ENCODE measurements at places on chromosomes 1 and 21.

DNA sequence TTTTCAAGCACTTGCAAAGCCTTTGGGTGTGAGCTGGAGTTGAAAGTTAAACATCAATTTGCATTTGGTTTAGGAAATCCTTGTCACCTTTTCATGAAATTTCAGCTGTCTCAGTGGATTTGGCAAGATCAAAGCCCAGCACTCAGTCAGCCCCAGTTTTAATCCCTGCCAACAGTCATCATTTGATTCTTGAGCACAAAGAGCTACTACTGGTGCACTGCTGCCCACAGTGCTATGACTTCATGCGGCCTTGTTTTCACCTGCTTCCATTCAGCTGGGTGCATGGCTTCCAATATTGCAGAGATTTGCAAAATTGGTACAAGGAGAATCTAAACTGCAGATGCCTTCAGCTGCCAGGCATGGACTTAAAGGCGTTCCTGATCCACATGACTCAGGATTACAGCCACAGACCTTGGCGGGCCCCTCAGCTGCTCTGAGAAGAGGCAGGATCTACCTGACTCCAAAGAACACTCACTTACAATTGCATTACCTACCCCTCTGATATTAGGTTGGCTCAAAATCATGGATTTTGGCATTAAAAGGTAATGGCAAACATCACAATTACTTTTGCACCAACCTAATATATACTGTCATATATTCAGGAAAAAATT is 259.1 kb downstream of the DSCAM start:
- peak; percentile 43 for DNase-seq

DNA sequence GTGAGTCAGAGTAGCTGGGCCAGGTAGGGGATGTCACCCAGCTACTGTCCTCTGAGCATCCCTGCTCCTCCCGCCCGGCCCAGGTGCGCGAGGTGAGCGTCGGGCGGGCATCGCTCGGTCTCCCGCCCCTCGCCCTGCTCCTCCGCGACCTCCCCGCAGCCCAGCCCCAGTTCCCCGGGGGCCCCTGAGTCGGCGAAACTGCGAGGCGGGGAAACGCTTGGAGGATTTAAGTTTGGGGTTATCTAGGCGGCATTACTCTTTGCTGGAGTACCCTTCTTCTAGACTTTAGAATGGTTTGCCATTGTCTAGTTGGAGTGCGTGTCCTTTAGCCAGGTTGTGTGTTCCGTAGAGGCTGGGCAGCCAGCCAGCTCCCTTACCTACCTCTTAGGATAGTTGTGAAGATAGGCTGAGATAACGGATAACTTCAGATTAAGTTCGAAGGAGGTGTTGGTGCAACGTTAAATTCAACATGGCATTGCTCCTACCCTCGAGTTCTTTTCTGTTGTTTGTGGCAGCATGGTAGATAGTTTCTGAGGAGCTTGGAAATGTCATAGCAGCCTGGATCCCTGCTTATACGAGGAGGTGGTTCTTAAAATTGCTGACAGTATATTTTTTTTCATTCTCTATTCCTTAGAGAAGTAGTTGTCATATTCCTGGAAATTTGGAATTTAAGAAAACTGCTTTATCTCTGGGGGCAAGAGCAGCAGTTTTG is 697 bp downstream of the AGO3 start:
- no peak for DNase-seq

GRCh38 chr1:111888740-111889376 is 100.6 kb downstream of the KCND3 start:
- DNase-seq: peak; percentile 63

- DNase-seq: no peak
Observed at GRCh38 chr1:82597649-82598048, 796.9 kb downstream of the ADGRL2 start.

DNA sequence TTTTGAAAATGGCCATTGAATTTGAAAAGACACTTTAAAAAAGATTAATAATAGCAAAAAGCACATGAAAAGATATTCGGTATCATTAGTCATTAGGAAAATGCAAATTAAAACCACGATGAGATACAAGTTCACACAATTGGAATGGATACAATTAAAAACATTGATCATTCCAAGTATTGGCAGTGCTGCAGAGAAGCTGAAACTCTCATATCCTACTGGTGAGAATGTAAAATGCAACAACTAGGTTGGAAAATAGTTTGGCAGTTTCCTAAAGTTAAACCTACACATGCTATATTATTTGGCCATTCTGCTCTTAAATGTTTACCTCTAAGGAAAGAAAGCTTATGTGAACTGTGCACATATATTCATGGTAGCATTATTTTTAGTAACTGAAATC is 838.7 kb upstream of the PRMT6 start:
- DNase-seq: peak; percentile 15

GRCh38 chr1:101066260-101066936 is 40.8 kb upstream of the DPH5 start:
- no peak for DNase-seq

DNA sequence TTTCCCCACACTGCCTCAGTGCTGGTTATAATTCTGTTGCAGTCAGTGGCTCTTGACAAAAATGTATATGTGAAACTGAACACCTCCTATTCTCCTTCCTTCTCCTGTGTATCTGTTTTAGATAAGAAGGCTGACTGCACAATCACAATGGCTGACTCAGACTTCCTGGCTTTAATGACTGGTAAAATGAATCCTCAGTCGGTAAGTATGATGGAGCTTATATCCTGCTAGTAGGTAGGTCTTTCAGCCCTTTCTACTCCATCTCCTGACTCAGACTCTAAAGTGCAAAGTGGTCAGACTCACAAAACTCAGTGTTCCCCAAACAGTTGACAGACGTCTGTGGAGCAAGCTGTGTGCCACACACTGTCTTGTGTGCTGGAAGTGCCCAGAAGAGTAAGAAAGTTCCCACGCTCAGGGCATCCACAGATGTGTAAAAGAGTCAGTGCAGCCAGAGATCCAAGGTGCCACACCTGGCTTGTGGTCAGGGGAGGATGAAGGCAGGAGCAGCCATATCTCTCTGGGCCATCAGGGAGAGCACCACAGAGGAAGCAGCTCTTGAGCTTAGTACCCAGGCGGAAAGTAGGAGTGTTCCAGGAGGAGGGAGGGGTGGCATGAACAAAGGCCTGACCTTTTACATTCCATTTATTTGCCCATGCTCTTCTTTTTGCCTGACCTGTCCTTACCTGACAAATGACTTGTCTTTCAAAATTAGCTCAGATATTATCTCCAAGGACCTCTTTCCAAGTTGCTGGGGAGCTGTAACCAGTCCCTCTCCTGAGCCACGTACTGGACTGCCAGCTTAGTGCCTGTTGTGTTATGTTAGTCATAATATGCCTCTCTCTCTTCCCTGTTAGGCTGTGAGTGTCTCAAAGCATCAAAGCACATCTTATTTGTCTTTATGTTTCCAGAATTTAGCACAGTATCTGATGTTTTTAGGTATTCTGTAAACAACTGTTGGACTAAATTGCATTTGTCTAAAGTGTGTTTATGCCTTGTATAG is 14.0 kb upstream of the PODN start:
- no peak for DNase-seq

GRCh38 chr1:223755432-223755792 is 43.1 kb downstream of the CAPN2 start:
- DNase-seq: no peak

GRCh38 chr1:56045477-56045876 is 533.9 kb downstream of the PLPP3 start:
- no peak for DNase-seq

All from brain (organoid and tissue), 16 donors.